ENCODE measurements at places on chromosomes 12 and 14.

DNA sequence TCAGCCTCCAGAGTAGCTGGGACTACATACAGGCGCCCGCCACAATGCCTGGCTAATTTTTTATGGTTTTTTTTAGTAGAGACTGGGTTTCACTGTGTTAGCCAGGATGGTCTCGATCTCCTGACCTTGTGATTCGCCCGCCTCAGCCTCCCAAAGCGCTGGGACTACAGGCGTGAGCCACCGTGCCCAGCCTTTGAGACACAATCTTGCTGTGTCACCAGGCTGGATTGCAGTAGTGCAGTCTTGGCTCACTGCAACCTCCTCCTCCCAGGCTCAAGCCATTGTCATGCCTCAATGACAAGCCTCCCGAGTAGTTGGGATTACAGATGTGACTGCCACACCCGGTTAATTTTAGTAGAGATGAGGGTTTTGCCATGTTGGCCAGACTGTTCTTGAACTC, 21.3 kb upstream of the STRN3 start:
- H3K36me3 ChIP-seq: no peaks in the 10 kb centered on the region
- H3K27me3 ChIP-seq: no peaks in the 10 kb centered on the region
- H3K4me1 ChIP-seq: peaks cover 9% of the 10 kb centered on the region
- H3K27ac ChIP-seq: no peak overlapping the region
- H3K4me3 ChIP-seq: no peak overlapping the region
- DNase-seq: no peak

- no peak for DNase-seq
- H3K4me1 ChIP-seq: no peaks in the 10 kb centered on the region
- H3K27me3 ChIP-seq: no peaks in the 10 kb centered on the region
- no peak overlapping the region for H3K4me3 ChIP-seq
- no peaks in the 10 kb centered on the region for H3K36me3 ChIP-seq
Measured at GRCh38 chr12:97520106-97520505, 57.5 kb downstream of the RMST start.

DNA sequence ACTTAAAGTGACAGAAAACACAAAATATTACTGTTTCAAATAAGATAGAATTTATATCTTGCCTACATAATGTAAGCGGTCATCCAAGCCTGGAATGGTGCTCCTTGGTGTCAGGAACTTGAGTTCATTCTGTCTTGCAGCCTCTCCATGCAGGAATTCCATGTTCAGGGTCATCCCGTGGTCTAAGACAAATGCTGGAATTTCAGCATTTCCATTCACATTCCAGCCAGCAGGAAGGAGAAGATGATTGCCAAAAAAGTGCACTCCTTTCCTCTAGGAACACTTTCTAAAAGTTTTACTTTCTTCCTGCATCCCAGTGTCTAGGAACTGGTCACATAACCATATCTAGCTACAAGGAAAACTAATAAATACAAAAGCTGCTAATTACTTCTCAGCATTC, 106.3 kb downstream of the PTPRO start:
- no peak for DNase-seq
- no peaks in the 10 kb centered on the region for H3K4me1 ChIP-seq
- no peak overlapping the region for H3K27ac ChIP-seq
- H3K27me3 ChIP-seq: no peaks in the 10 kb centered on the region
- H3K36me3 ChIP-seq: no peaks in the 10 kb centered on the region

- no peak overlapping the region for H3K4me3 ChIP-seq
- no peak overlapping the region for H3K27ac ChIP-seq
- DNase-seq: no peak
- peaks cover 5% of the 10 kb centered on the region for H3K36me3 ChIP-seq
- H3K27me3 ChIP-seq: no peaks in the 10 kb centered on the region
Measured at GRCh38 chr12:116962783-116963356, 52.1 kb downstream of the FBXW8 start.

- H3K27ac ChIP-seq: peak overlapping the region; percentile 71
- H3K4me1 ChIP-seq: peaks cover 47% of the 10 kb centered on the region
- no peaks in the 10 kb centered on the region for H3K36me3 ChIP-seq
- H3K4me3 ChIP-seq: no peak overlapping the region
- no peaks in the 10 kb centered on the region for H3K27me3 ChIP-seq
Measured at GRCh38 chr12:89453121-89453978, 71.2 kb downstream of the GALNT4 start.

Measured in right atrium auricular region (tissue), 2 donors.